ENCODE measurements at places on chromosomes 4 and X.

GRCh38 chr4:147821555-147821954, 89.7 kb downstream of the ARHGAP10 start:
- no peak for DNase-seq

DNA sequence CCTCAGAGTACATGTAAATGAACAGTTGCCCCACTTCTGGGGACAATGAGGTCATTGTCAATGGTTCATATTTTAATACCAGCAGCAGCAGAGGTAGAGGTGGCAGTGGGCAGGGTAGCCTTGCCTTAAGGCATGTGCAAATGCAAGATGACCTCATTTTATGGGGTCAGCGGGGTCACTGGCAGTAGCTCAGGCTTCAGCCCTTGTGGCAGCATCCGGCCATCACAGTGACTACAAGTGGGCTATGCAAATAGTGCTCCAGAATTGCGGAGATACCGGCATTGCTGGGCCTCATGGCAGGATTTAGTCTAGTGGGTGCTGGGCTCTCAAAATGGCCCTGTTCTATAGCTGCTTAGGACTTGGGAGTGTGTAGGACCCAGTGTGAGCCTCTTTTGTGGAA, 144.7 kb downstream of the FAM47A start:
- DNase-seq, result no peak

- no peak for DNase-seq
Observed at GRCh38 chr4:99759346-99759984, 57.2 kb upstream of the DAPP1 start.

GRCh38 chrX:46754036-46754435, 4.9 kb downstream of the SLC9A7 start:
- DNase-seq, result no peak

DNA sequence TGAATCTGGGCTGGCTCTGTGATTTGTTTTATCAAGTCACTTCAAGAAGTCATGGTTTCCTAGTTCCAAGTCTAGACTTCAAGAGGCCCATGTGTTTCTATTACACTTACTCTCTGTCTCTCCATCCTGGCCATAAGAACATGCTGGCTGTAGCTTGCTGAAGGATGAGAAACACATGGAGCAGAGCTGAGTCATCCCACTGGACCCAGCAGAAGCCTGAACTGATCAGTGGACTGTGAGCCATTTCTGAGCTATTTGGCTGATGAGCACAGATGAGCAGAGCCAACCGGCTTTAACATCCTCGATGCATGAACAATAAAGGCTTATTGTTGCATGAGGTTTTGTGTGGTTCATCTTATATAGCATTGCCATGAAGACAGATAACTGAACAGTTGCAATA, 290.6 kb upstream of the BOD1L1 start:
- no peak for DNase-seq

DNA sequence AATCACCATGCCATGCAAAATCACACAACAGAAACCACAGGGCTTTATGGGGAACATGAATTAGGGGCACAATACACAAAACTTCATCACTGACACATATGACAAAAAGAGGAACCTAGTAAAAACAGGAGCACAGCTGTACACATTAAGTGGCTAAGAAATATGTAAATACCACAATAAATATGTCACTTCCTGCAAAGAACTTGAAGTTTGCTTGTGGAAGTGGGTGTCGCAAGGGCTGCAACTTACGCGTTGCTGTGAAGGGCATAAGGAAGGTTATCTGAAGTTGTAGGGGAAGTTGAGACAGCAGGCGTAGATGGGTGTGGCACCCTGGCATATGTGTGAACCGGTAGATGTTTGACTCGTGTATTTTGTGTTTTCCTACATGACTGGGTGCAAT, 42.4 kb downstream of the CLCN4 start:
- DNase-seq, result no peak

GRCh38 chrX:33336783-33337182, 125.4 kb upstream of the DMD start:
- no peak for DNase-seq

DNA sequence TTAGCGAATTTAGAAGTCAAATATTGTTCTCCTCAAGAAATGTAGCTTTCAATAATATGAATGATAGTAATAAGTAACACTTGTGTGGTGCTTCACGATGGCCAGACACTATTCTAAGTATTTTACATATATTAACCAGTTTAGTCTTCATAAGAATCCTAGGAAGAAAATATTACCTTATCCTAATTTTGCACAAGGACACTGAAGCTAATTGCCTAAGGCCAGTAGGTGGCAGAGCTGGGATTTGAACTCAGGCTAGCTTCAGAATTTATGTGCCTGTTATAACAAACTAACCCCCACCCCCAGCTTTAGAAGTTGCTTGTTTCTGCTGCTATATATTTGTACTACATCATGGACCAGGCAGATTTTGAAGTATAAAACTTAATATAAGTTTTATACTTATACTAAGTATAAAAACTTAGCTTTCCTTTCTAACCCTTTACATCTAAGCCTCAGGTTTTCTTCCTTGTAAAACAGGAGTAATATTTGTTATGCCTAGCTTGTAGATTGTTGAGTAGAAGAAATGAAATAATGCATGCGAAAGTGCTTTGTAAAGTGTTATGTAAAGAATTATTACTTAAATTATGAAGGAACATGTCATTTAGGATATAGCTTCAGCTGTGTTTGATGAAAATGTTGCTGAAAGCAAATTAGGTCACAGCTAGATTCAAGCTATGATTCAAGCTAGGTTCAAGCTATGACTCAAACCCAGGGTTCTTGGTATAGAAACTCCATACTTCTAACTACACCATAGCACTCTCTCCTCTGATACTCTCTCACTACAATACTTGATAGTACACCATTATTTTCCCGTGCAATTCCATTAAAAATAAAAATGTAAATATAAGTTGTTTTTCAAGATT, 4.2 kb upstream of the CDS1 start:
- no peak for DNase-seq

DNA sequence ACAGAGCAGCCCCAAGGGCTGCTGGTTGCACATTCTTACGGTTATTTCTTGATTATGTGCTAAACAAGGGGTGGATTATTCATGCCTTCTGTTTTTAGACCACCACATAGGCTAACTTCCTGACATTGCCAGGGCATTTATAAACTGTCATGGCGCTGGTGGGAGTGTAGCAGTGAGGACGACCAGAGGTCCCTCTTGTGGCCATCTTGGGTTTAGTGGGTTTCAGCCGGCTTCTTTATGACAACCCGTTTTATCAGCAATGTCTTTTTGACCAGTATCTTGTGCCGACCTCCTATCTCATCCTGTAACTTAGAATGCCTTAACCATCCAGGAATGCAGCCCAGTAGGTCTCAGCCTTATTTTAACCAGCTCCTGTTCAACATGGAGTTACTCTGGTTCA, 212.4 kb upstream of the GRID2 start:
- no peak for DNase-seq

DNA sequence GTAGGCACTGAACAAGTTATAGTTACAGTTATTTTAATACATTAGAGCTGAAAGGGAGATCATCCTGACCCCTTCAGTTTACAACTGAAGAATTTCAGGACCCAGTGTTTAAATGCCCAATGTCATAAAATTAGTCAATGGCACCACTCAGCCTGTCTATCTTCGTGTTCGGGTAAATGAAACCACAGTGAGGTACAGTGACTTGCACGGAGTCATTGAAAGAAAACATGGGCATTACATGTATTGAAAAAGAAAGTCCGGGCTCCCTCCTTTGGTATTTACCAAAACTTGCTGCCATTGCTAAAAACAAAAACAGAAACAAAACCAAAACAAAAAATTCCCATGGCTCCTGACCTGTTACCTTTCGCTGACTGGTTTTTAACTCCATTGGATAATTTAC, 131.7 kb downstream of the SH2D1A start:
- no peak for DNase-seq

DNA sequence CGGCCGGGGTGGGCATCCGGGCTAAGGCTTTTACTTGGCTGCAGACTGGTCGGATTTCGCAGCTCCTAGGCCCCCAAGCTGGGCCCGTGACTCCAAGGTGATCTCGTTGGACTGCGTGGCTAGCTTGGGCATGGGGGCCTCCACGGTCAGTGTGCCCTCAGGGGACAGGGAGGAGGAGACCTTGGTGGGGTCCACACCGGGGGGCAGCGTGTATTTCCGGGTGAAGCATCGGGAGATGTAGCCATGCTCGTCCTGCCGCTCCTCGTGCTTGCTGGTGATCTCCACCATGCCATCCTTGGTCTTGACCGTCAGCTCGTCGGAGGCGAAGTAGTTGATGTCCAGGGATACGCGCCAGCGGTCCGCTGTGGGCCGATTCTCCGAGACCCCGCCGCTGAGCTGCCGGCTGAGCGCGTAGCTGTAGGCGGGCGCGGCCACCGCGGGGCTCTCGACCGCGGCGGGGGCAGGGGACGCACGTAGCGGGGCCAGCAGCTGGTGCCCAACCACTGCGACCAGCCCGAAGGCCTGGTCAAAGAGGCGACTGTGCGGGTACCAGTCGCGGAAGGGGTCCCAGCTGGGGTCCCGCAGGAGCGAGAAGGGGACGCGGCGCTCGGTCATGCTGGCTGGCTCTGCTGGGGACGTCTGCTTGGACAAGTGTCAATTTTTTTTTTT, 881 bp upstream of the CACNA1F start:
- no peak for DNase-seq

DNA sequence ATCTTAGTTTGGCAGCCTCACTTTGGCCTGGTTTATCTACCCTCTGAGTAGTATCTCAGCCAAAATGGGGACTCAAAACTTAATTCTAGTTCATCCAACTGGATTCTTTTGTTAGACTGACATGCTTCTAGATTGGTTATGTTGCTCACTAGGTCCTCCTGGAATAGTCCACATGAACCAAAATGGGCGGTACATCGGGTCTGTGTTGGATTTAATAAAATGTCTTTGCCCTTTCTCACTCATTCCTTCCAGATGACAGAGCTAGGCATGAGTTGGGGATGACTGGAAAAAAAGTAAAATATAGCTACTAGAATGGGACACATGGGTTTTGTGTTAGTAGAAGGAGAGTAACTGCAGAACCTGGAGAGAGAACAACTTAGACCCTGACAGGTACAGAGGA, 247.9 kb downstream of the CCSER1 start:
- DNase-seq, result no peak

DNA sequence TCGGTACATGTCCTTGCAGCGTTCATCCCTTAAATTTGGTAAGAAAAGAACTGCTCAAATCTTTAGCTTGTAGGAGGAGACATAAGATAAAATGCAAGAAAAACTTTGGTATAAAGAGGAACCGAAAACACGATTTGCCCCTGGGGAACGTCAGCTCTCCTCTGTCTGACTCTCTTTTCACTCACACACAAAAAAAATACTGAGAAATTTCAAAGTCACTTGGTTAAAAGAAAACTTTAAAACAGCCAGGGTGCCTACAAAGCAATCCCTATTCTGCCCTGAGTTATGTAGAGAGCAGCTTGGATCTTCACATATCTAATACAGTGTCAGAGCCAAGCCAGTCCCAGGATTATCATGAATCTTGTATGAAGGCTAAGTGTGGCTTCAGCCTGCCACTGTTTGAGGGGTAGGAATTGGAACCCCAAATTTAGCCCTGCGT, 248.5 kb upstream of the CXXC4 start:
- DNase-seq, result no peak

DNA sequence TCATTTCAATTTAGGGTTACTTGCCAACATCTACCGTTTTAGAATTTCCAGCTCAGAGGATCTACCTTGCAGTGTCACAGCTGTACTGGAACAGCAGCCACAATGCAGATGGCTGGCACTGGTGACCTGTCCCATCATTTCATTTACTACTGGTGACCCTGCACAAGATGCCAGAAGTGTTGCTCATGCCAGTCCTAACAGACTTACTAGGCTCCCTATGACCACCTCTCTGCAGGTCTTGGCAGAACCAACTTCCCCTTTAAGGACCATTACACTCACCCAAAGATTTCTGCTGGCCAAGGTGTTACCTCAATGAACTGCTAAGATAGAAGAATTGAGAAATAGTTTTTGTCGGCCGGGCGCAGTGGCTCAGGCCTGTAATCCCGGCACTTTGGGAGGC, 106.9 kb downstream of the C4orf51 start:
- no peak for DNase-seq

- DNase-seq, result no peak
Observed at GRCh38 chr4:9933956-9934355, 87.3 kb downstream of the SLC2A9 start.

DNA sequence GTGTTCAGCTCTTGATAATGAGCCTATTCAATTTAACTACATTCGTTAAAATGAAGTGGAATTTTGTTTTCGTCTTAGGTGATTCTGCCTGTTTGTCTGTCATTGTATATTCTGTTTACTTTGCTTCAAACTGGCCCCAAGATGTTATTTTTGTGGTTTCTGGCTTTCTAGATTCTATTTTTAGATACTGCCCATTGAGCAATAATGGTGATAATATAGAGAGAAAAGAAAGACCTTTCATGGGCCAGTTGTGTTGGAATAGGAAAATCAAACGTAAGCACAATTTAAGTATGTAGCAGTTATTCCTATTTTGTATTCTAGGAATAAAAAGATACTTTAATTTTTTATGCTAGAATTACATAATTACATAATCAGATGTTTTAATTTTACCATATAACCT, 4.0 kb downstream of the CDKN2AIP start:
- DNase-seq, result no peak

GRCh38 chr4:80029364-80029763, 43.7 kb downstream of the ANTXR2 start:
- no peak for DNase-seq

DNA sequence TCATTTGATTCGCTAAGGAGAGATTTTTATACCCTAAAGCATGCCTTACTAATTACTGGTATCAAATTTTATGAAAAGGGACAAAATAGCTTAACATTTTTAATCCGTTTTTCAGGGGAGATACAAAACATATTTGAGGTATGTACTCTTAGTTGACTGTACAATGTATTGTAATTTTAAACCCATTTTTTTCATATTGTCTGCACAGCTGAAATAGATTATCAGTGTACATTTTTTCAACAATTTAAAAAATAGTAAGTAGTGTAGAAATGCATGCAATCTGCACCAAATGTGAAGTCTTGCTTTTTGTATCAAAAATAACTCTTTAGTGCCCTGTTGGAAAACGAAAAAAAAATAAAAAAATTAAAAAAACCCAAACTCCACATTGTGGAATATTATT, 82.2 kb downstream of the TENM3 start:
- no peak for DNase-seq

GRCh38 chr4:126364311-126364911, 1049.7 kb downstream of the FAT4 start:
- no peak for DNase-seq

GRCh38 chr4:174464949-174465348, 57.3 kb downstream of the HPGD start:
- no peak for DNase-seq

GRCh38 chr4:116788723-116789122, 296.7 kb downstream of the TRAM1L1 start:
- DNase-seq, result no peak

DNA sequence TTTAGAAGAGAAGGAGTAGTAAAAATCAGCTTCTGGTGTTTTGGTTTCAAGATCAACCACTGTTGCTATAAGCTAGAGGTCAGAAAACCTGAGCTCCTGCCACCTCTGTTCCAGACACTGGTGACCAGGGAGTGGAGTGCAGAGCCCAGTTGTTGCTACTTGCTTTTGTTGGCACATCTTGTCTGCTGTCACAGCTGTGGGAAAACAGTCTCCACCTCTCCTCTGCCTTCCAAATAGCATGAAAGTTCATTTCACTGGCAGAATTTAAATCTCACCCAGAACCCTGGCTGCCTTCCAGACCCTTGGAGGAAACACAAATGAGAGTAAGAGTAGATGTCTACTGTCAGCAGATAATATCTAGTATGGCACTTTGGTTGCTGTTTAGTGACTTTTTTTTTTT, 297.5 kb upstream of the KLF3 start:
- no peak for DNase-seq
